ENCODE measurements at places on chromosomes 12 and 14.
A peak's percentile ranks its signal among the peaks of the same experiment; 100 is the strongest.

DNA sequence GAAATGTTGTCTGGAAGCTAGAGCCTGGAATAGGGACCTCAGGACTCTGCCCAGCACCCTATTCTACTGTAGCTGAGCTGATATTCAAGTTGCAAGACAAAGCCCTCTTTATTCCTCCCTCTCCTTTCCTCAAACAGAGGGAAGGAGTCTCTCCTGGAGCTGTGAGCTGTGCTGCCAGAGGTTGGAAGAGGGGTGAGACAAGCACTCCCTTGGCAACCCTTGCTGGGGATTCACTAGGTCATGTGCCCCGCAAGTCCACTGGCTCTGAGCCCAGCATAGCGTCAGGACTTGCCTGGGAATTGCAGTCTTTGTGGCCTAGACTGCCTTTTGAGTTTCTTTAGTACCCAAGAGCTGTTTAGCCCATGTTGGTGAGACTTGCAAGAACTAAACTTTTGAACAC is 11.4 kb upstream of the ASCL1 start:
- DNase-seq = no peak

DNA sequence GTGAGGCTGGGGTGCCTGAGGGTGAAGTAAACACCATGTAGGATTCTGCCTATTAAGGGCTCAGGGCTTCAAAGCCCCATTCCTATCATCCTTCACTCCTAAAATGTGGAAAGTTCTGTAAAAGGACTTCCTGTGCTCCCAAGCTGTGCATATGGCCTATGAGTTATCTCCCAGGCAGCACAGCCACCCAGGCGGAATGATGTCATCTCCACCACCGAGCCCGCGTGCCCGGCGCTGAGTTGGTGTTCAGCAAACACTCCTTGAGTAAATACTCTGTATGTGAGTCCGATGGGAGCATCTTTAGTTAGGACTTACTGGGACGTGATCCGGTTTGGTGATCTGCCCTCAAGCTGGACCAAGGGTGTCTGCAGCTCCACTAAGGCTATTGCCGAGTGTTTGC is 437.3 kb downstream of the MED13L start:
- DNase-seq = no peak

DNA sequence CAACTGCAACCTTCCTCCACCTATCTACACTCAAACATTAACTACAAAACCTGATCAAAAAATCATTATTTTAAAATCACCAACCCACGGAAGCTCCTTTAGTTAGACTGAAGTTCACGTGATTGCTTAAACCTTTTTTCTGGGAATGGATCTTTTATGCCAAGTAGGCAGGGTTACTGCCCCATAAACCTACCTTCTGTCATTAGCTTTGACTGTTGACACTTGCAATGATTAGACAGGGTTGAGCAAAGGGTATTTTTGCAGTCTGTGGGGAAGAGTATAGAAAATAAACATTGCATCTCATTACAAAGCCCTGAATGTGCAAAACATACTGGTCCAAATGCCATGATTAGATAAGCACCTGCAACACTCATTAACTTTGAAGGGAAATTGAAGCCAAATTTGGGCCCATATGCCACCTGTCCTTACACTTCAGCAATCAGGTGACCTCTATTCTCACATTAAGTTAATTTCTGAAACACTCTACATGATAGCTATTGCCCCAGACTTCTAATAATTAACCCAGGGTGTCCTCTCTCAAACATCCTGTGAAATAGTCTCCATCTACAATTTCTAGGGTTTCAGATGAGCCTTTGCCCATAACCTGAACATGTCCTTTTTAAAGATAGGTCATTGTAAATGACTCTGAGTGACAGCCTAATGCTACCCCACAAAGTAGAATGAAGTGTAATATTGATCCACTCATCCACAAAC is 156.0 kb upstream of the PLEKHG7 start:
- DNase-seq = no peak

DNA sequence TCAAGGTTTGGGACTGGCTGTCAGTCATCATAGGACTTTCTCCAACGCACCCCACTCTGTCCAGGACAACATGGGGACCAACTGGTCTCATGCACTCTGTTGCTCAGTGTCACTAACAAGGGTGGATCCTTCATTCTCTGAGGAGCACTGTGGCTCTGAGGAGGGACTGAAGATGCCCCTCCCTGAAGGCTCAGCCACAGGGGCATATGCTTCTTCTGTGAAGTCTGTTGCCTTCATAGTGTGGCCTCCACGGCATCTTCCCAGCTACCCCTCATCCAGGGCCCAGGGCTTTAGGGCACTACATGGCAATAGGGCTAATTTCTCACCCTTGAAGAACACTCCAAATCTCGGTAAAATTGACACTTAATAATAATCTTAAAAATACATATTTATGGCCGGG is 14.3 kb upstream of the IFI27L2 start:
- no peak for DNase-seq

DNA sequence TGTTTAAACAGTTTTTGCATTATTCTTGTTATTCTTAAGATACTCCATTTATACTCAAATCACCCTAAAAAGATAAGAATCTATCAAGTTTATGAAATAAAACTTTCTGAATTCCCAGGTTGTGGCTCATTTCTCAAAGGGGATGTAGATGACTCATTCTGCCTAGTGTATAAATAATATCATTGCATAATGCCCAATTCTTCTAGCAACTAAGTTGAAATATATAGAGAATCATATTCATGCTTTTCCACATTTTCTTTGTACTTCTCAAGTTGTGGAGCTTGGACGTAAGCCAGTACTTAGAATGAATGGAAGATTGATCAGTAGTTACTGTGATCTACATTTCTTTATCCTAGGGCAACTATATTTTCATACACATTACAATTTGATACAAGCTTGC is 201.1 kb downstream of the PPFIA2 start:
- no peak for DNase-seq

DNA sequence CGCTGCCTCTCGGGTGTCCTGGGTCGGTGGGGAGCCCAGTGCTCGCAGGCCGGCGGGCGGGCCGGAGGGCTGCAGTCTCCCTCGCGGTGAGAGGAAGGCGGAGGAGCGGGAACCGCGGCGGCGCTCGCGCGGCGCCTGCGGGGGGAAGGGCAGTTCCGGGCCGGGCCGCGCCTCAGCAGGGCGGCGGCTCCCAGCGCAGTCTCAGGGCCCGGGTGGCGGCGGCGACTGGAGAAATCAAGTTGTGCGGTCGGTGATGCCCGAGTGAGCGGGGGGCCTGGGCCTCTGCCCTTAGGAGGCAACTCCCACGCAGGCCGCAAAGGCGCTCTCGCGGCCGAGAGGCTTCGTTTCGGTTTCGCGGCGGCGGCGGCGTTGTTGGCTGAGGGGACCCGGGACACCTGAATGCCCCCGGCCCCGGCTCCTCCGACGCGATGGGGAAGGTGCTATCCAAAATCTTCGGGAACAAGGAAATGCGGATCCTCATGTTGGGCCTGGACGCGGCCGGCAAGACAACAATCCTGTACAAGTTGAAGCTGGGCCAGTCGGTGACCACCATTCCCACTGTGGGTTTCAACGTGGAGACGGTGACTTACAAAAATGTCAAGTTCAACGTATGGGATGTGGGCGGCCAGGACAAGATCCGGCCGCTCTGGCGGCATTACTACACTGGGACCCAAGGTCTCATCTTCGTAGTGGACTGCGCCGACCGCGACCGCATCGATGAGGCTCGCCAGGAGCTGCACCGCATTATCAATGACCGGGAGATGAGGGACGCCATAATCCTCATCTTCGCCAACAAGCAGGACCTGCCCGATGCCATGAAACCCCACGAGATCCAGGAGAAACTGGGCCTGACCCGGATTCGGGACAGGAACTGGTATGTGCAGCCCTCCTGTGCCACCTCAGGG is 679 bp downstream of the ARF6 start:
- DNase-seq = peak; percentile 60

- no peak for DNase-seq
Measured at GRCh38 chr14:104592785-104593184, 11.8 kb downstream of the TMEM179 start.

DNA sequence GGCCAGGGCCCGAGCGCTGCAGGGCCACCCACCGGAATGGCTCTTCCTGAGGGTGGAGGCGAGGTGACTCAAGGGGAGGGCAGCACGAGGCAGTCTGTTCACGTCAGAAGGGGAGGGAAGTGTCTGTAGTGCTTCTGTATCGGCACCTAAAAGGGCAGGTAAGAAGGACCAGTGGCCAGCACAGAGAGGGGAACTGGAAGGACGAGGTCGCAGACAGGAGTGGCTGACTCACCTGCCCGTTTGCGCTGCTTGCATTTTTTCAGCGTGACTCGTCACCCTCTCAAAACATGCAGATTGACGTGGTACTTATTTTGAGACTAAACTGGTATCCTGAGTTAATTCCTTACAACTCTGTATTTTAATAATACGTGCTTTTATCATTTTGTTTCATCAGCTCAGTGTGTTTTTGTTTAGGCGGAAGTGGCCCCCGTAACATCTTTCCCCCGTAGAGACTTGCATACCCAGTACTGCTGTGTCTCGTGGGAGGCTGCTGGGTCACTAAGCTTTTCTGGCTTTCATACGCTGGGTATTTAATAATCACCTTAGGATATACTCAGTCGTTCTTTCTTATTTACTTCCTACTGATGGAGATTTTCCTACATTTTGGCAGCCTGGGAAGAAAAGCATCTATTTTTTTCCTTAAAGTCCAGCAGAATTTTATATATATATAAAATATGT is 26.4 kb downstream of the SFSWAP start:
- no peak for DNase-seq

GRCh38 chr12:58204071-58204470 is 262.7 kb downstream of the ATP23 start:
- DNase-seq = no peak

All from T-helper 22 cell (primary cell).